AG04450 (cell line): ENCODE measurements at places on chromosomes 2 and 18.

GRCh38 chr2:24565537-24565936, 74.5 kb downstream of the NCOA1 start:
- DNase-seq, result no peak

GRCh38 chr2:145287736-145288135, 767.8 kb upstream of the ZEB2 start:
- DNase-seq, result no peak

GRCh38 chr2:223503746-223504145, 98.4 kb downstream of the SCG2 start:
- no peak for DNase-seq

DNA sequence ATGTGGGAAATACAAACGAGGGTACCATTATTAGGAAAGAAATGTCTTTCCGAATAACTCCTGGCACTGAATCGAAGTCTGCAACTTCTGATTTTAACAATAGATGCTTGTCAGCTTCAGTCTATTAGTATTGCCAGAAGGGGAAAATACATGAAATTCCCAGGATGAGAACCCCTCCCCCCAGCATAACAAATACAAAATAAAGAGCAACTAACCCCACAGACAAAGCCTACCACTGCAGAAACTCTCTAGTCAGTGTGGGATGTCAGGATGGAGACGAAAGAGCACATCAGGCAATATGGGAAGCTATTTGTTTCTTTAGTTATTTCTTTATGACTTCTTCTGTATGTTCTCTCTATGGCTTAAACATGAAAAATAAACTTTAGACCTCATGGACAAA, 365.0 kb upstream of the CDH2 start:
- DNase-seq, result no peak

GRCh38 chr2:188478724-188479123, 187.1 kb downstream of the GULP1 start:
- DNase-seq, result no peak

DNA sequence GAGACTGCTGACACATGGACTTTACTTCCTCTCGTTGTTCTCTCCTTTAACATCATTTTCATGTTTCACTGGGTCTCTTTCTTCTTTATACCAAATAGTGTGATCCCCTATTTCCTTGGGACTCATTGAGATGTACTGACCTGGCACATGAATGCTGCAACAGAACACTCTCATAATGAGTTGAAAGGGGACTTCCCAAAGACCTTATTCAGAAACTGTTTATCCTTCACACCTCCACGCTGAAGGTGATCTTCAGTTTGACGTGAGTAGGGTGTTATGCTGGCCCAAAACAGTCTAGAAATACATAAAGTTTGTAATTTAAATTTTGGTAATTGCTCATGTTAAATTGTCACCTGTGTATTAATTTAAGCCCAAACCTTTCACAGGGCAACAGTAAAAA, 1096.8 kb upstream of the GYPC start:
- no peak for DNase-seq

DNA sequence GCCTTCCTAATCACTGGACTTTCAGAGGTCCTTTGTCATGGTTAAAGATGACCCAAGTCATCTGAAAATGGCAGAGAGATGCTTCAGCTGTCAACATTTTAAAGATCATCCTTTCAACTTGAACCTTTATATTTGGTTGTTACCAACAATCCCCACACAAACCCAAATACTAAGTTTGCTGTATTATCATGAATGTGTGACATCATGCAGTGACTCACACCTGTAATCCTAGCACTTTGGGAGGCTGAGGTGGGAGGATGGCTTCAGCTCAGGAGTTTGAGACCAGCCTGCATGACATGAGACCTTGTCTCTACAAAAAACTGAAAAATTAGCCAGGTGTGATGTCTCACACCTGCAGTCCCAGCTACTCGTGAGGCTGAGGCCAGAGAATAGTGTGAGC, 55.2 kb upstream of the NRP2 start:
- DNase-seq, result no peak

DNA sequence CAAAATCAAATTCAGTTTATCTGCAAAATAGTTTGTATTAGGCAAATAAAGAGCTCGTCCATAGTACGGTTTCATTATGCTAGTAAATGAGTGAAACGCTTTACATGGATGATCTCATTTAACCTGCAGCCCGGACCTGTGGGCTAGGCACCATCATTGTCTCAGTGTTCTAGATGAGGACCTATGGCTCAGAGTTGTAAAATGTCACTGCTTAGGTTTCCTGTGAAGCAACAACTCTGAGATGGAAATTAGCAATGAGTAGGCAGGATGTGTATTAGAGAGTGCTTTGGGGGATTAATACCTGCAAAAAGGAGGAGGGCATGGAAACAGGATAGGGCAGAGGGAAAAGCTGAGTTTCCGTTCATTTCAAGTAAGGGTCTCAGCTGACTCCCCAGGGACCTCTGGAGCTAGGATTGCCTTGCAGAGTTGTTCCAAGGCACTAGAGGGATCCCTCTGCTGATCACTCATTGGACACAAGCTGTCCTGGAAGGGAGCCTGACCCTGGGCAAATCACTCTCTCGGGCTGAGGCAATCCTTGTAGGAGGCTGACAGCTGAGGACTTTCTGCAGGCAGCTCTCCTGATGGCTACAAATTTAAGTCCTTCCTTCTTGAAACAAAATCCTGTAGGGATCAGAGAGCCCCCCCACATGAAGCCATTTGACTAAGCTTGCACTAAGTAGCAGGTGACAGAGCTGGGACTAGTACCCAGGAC, 58.8 kb upstream of the SIX2 start:
- DNase-seq, result no peak

DNA sequence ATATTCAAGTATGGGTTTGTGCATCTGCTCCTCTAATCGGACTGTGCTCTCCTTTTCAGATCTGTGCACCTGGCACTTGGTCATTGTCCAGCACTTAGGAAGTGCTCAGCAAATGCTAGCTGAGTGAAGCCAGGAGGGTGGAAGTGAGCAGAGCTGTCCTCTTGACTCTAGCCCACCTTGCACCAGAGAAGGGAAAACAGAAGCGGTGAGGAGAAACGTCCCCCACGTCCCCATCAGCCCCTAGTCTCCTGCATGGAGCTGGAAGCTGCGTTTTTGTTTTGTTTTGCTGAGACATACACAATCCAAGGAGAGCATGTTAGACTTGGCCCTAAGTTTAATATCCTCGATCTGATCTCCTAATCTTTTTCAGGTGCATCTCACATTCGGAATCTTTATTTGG, 73.6 kb downstream of the EN1 start:
- DNase-seq, result no peak

DNA sequence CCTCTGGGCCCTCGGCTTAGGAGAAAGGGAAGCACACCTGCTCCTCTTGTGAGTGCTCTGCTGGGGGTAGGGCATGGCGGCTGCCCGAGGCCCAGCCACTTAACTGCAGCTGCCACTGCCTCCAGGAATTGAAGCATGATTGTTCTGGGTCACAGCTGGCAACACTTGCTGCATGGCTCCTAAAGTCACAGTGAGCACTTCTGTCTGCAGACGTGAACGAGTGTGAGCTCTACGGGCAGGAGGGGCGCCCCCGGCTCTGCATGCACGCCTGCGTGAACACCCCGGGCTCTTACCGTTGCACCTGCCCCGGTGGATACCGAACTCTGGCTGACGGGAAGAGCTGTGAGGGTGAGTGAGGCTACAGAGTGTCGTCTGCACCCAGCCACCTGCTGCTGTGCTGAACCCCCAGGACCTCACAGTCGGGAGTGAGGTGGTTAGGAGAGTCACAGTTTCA, 44.4 kb downstream of the FBLN7 start:
- no peak for DNase-seq

DNA sequence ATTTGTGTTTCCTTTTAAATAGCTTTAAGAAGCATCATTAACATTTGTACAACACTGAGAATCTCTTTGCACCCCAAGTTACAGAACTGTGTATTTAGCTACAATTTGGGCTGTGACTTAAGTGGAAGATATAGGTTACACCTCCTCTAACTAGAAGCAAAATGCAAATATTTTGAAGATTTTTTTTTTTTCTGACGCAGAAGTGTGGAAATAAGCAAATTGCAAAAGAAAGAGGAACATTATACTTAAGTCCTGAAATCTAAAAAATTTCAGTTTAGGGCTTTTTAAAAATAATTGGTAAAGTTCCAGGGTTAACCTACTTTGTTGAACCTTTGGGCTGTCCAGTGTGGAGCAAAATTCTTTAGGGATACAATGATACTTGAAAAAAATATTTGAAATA, 41.4 kb upstream of the RBMS1 start:
- DNase-seq, result no peak

GRCh38 chr2:200351815-200352214, 45.3 kb downstream of the SPATS2L start:
- DNase-seq, result no peak

DNA sequence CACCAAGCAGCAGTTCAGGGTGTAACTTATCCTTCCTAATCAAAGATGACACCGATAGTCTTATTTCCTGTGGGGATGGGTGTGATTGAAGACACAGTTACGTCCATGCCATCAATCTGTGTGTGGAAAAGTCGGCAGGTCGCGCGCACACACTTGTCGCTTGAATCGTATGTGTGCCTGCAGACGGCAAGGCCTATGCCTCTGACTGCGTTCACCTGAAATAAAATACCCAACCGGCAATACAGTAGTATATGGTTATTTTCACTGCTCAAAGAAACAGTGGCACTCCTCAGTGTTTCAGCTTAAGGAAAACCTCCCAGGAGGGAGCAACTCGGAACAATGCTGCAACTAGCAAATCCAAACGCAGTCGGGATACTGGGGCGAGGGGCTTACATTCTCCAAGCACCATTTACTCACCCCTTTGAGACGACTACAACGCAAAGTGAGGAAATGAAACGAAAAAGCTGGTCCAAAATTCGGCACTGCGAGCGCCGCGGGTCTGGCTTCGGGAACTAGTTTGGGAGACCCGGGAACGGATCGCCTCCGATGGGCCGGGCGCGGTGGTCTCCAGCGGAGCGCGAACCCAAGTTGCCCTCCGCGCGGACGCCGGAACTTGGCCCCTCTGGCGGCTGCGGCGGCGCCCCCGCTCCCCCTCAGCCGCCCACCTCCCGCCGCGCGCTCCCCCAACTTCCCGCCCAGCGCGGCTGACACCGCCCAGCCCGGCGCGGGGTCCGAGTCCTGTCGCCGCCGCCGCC, 675 bp downstream of the PRKD3 start:
- DNase-seq, result no peak

DNA sequence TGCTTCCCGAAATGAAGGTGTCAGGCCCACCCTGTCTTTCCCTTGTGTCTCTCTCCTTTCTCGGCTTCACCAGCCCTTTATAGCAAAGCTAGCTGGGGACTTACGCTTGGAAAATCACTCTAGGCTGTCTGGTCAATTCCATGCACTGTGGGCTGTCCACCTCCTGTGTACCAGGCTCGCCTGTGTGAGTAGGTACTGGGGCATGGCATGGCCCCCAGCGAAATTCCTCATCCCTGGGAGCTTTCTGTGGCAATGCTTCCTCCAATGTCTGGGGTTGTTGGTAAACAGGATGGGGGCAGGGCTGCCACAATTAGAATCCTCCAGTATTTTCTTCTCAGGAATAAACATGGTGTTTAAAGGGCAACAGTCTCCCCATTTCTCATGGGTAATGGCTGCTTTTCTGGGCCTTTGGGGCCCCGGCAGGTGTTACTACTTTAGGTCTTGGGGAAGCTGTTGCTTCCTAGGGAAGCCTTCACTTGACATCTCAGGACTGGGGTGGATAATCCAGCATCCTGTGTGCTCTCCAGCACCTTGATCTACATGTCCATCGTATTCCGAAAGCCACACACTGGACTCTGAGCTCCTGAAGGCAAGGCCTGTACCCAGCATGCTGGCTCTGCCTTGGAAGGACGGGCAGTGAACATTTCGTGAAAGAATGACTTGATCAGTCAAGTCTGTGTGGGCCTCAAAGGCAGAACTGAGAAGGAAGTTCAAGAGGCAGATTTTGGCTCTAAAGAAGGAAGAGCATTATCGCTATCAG, 21.1 kb downstream of the RHOB start:
- DNase-seq, result no peak

GRCh38 chr2:121210691-121211090, 74.3 kb downstream of the TFCP2L1 start:
- DNase-seq, result no peak

- DNase-seq, result no peak
Observed at GRCh38 chr2:46091004-46091403, 206.2 kb upstream of the EPAS1 start.

GRCh38 chr2:74915743-74916142, 42.7 kb upstream of the POLE4 start:
- no peak for DNase-seq
